ENCODE measurements at places on chromosomes 3 and 15.

- DNase-seq: no peak
These were observed 748.1 kb downstream of the NR2F2 start for GRCh38 chr15:97078591-97078990.

- DNase-seq: no peak
These were observed 22.9 kb downstream of the PRR20G start for GRCh38 chr3:127264794-127265514.

- no peak for DNase-seq
These were observed 2.5 kb upstream of the HTR3C start for GRCh38 chr3:184050217-184050847.

DNA sequence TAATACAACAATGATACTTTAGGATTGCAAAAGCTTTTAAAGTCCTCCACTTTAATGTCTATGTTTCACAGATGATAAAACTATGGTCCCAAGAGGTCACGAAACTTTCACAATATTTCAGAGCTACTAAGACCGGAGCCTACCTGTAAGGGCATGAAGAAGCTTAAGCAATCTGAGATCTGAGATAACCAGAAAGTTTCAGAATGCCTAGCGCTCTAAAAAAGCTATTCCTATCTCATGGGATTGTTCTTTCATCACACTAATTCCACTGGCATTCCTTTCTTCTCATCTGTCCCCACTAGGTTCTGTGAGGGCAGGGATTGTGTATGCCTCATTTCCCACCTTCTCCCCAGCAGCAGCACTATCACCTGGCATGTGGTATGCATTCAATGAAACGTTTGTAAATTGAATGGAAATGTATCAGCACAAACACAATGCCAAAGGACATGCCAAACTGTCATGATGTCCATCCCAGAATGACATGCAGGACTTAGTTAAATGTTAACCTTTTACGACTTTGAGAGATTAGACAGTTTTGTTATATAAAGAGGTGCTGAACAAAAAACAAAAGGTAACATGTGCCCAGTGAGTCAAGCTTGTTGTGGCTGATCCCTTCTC, 104.7 kb upstream of the NR2F2 start:
- DNase-seq: no peak

- no peak for DNase-seq
These were observed 244.7 kb upstream of the TBL1XR1 start for GRCh38 chr3:177441813-177442646.

- DNase-seq: no peak
These were observed 4.1 kb upstream of the MYO1E start for GRCh38 chr15:59376733-59377132.

- DNase-seq: no peak
These were observed 125.4 kb upstream of the CPNE4 start for GRCh38 chr3:132160198-132160597.

- no peak for DNase-seq
These were observed 269.2 kb downstream of the PDCD6IP start for GRCh38 chr3:34067536-34068051.

DNA sequence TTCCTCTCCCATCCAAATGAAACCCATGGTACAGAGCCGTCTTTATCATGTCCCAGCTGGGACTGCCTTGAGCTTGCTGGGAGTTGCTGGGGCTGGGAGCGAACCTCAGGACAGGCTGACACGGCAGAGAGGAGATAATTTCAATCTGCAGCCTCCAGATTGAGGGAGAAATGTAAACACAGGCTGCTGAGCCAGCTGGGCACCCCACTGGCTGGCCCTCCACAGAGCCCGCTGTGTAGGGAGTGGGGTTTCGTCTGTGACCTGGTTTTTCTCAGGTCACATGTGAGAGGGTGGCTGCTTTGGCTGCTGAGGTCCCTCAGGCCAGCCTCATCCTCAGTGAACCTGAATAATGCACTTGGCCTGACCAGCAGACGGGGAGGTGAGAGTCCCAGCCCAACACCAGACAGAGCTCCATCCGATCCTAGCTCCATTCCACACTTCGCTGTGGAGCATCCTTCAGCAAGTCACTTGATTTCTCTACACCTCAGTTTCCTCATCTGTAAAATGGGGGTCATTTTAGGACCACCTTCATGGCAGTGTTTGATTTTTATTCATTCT, 121.6 kb upstream of the MRPS22 start:
- DNase-seq: no peak

GRCh38 chr15:31360843-31361763, 34.5 kb downstream of the KLF13 start:
- DNase-seq: no peak

- no peak for DNase-seq
These were observed 189.3 kb downstream of the OPA1 start for GRCh38 chr3:193782276-193782647.

DNA sequence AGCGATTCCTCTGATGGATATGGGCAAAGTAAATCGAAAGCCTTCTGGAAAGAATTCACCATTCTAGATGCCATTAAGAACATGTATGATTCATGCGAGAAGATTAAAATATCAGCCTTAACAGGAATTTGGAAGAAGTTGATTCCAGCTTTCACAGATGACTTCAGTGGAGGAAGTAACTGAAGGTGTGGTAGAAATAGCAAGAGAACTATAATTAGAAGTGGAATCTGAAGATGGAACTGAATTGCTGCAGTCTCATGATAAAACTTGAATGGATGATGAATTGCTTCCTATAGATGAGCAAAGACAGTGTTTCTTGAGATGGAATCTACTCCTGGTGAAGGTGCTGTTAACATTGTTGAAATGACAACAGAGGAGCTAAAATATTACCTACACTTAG, 30.1 kb upstream of the TBC1D23 start:
- DNase-seq: no peak

GRCh38 chr3:110343376-110343775, 728.2 kb upstream of the NECTIN3 start:
- no peak for DNase-seq

- no peak for DNase-seq
These were observed 393.6 kb upstream of the TPM1 start for GRCh38 chr15:62648954-62649353.

DNA sequence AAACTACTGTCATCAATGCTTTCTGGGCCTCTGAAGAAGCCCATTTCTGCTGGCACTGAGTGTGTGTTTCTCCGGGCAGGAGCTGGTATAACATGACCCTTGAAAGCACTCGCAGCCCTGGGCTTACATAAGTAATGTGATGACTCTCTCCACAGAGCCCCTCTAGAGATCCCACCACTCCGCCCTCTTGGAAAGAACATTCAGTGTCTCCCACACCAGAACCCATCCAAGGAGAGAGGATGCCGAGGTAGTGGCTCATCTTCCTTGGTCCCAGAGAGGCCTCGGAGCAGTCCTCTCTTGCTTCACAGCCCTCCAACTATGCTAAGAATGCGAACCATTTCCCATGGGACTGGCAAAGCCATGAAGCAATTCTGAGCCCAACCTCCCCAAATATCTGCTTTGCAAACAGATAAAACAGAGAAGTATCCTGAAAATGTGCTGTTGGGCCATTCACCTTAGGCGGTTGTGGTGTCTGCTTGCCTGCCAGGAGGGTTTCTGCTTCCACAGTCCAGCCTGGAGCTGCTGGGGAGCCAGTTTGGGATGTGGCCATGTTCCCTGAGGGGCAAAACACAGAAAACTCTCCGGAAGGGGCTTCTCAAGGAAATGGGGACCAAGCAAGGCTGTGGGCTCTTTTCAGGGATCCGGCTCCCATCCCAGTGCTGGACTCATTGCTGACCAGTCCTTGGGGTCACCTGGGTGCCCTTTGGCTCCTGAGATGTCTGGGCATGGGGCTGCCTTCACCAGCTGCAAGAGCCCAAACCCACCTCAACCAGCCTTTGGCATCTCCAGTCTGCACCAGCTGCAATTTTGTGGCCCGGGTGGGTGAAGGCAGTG, 47.3 kb downstream of the AMOTL2 start:
- DNase-seq: no peak

DNA sequence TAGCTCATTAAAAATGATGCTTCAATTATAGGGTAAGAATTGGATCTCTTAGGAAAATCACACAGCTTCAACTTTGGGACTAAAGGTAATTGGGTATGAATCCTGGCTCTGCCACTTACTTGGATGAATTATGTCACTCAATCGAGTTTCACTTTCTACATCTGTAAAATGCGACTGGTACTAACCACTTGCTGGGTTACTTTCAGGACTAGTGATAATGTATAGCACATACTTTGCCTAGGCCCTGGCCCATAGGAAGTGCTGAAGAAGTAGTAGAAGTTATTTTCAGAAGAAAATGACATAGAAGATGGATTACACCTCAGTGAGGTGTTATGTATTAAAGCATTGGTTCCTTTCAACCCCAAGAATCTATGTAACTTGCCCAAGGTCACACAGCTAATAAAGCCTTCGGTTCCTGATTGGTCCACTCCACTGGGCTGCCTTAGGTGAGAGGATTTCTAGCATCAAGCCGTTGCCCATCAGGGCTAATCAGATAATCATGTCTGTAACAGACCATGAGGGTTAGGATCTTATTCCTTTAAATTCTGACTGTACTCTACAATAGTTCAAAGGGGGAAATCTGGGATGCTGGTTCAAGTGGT, 29.4 kb upstream of the AP4E1 start:
- no peak for DNase-seq

DNA sequence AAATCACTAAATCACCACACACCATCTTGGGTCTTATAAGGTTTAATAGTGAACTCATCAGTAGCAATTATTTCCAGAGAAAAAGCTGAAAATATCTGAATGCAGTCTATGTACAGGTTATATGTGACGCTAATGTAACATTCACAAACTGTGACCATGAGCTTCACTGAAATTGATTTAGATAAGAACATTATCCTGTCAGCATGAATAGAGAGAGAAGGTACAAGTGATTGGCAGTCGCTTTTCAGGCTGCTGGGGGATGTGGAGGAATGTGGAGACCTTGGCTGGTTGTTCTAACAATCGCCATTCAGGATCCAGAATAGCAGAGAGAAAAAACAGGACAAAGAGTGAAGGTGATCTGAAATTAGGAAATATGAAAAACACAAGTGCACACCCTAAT, 98.1 kb downstream of the CADPS start:
- no peak for DNase-seq

DNA sequence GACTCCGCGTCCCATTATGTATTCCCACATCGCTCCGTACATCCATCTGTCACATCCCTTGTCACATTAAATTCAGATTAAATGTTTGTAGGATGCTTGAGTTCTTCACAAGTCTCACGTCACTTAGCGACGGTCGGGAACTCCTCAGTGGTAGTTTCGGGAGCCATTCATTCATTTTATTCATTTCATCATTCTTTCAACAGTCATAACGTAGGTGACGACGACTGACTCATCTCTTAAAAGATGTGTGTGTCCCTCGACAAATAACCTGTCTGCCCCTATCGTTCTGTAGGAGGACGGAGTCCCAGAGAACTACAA, 272 bp upstream of the SRPRB start:
- no peak for DNase-seq

DNA sequence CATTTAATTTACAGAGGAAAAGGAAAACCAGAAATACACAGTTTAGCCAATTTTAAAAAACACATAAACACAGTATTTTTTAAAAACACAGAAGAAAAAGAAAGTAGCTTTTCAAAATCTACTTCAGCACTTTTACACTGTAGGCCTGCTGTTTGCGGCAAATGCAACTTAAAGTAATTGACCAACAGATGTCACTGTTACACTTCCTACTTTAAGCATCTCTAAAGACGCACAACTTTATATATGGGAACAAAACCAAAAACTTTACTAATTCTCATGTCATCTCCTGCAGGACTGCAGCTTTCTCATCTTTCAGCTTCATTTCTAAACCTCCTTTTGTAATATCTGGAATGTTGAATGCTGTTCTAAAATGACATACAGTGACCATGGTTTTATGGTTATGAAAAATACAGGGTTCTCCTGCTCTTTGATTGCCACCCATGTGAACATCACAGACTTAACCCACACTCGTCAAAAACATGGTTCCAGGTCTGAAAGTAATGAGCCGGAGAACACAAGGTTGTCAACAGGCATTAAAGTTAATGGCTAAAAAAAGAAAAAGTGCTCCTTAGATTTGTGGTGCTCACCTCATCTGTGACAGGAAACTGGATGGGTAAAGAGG, 107.9 kb downstream of the FMN1 start:
- DNase-seq: no peak

GRCh38 chr15:78737187-78737820, 74.0 kb downstream of the ADAMTS7 start:
- no peak for DNase-seq

All from right forelimb (tissue), 1 donor.